ENCODE measurements at places on chromosomes 5 and 9.

- DNase-seq: no peak
Measured at GRCh38 chr9:19156805-19157204, 29.5 kb upstream of the PLIN2 start.

- DNase-seq: no peak
Measured at GRCh38 chr9:38243993-38244392, 148.5 kb upstream of the ALDH1B1 start.

DNA sequence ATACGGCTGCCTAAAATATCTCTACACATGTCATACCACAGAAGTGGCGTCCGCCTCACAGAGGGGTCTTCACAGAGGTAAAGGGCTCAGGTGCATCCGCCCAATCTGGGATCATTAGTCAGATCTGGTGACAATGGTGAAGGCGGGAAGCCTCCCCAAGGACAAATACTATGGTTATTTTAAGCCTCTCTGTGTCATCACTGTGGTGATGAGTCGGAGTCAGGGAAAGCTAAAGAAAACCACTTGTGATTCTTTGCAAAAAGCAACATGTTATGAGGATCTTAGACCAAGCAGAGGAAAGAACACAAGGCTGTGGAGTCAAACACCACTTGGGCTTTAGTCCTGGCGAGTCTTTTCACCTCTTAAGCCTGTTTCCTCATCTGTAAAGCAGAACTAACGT, 190.4 kb downstream of the DRD1 start:
- no peak for DNase-seq

DNA sequence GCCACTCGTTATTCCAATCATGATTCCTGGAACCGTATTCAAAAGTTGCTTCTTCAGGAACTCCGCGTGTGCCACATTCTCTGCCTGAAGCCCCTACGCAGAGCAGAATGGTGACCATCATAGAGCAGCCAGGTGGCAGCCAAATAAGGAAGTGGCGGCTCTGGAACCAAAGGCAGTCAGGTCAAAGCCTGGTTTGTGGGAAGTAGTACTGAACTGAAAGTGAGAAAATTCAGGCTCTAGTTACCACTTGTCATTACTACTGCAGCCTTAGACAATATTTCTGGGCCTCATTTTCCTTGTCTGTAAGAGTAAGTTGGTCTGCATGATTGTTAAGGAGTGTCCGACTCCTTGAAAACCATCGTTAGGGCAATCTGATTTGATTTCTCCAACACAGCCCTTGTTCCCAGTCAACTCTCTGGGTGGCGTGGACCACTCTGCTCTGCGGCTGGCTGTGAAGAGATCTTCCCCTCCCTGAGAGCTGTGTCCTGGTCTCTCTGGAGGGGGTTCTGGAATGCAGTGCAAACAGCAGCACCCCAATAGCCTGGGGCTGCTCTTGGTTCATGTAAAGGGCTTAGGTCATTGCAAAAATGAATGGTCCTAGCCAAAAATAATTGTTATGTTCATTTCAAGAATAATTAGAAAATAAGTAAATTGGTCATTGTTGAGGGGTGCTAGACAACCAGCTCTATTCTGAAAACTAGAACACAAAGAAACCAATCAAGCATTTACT, 102.4 kb downstream of the MED27 start:
- no peak for DNase-seq

DNA sequence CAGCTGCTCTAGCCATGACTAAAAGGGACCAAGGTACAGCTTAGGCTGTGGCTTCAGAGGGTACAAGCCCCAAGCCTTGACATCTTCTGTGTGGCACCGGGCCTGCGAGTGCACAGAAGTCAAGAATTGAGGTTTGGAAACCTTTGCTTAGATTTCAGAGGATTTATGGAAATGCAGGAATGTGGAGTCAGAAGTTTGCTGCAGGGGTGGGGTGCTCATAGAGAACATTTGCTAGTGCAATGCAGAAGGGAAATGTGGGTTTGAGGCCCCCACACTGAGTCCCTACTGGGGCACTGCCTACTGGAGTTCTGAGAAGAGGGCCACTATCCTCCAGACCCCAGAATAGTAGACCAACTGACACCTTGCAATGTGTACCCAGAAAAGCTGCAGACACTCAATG, 624.9 kb upstream of the FTMT start:
- no peak for DNase-seq

DNA sequence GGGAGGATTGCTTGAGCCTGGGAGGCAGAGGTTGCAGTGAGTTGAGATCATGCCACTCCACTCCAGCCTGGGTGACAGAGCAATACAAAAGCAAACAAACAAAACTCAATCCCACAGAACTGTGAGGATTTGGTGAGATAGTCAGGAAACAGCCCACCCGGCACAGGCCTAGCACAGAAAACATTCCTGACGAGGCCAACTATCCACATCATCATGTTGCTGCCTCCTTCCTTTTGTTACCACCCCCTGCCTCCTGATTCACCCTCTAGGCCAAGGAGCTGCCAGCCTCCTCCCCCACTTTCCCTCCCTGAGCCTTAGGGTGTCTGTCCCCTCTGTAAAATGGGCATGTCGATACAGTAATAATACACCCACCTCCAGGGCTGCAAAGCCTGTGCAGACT, 39.0 kb downstream of the STK10 start:
- DNase-seq: no peak

DNA sequence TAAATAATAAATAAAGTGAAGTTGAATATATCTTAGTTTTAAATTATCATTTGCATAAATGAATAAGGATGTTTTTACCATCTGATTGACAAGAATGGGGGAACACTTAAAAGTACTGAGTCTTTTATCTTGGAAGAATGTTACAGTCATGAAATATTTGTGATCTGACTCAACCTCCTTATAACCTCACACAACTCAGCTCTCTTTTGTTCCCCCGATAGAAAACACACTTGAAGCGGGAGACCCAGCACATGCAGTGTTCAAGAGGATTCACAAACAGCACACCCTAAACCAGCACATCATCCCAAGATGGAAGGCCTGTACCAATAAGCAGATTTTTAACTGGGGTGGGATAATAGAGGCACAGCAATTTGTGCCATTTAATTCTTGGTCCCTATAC, 15.5 kb downstream of the BAAT start:
- DNase-seq: no peak

GRCh38 chr9:90960941-90961340, 159.3 kb downstream of the SYK start:
- DNase-seq: no peak

GRCh38 chr5:153658149-153658548, 167.7 kb downstream of the GRIA1 start:
- no peak for DNase-seq

- DNase-seq: no peak
Measured at GRCh38 chr5:170247363-170247762, 14.6 kb downstream of the C5orf58 start.

DNA sequence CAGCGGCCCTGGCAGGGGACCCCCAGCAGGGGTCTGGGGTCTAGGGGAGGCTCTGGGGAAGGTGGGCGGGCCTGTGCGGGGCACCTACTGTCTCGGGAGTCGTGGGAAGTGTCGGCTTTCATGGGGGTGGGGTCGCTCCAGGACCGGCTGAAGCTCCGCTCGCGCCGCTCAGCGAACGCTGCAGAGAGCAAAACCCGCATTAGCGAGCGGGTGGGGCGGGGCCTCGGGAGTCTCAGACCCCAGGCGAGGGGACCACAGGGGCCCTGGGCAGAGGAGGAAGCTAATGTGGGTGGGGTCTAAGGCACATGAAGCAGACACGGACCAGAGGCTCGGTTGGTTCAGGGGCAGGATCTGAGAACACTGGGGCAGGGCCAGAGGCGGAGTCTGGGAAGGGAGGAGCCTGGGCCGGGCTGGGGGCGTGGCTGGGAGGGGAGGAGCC, 5.5 kb downstream of the NSMF start:
- no peak for DNase-seq

- DNase-seq: no peak
Measured at GRCh38 chr5:151750121-151750520, 8.3 kb downstream of the ATOX1 start.

All from SHP77 treated with DMSO at 0.1 percent for 48 hours (cell line).